ENCODE measurements at places on chromosomes 7 and 10. TPM values are rescaled to one million over a fixed set of nuclear protein-coding genes. Genes with fewer than 3 reads are reported as not detected.

- no peak for DNase-seq
These were observed 28.4 kb downstream of the TBC1D12 start for GRCh38 chr10:94430701-94431100.

DNA sequence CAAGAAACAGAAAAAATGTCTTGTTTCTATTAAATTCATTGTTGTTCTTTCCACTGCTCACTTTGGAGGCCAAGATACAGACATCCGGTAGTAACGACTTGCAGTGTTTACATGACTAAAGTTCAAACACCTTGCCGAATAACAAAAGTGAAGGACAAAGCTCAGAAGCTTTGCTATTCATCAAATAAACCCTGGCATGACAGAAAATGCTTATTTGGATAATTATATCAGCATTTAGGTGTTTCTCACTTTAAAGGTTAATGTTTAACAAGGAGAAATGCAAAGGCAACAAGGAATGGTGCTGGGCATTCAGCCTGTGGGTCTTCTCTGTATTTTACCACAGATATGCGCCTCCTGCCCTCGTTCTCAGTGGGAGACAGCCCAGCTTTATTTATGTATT lies 5.4 kb upstream of the PTF1A start:
- DNase-seq: no peak

Gene FRMD4A
- 87.2 TPM for polyA plus RNA-seq

Gene GRM3
- 0.22 TPM for polyA plus RNA-seq

- DNase-seq: no peak
These were observed 14.9 kb upstream of the STOX1 start for GRCh38 chr10:68812420-68812819.

Gene SFTPA1
- polyA plus RNA-seq: not detected

DNA sequence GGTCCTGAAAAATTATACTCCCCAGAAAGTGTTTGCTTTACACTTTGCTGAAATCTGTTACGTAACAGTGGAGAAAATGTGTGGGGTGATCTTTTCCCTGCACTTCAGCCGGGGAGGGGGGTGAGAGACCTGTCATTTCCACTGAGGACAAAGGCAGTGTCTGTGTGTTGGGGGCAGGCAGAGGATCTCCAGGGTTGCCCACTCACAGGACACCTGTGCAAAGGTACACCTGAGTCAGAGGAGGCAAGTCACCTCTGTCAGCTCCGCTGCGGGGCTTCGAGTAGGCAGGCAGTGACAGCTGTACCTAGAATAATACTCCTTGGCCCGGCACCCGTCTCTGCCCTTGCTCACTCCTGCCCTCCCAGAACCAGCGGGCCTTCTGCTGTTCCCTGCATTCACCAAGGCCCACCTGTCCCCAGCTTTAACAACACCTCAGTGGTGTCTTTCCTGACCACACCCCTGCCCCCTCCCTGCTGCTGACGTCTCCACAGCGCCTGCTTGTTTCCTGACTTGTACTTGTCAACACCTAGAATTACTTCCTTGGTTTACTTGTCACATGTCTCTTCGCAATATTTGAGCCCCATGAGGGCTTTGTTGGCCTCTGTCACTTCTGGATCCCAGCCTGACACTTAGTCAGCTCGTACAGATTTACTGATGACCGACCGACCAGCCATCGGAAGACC lies 159.2 kb downstream of the NEURL1 start:
- no peak for DNase-seq

- no peak for DNase-seq
These were observed 245.6 kb downstream of the SLC25A13 start for GRCh38 chr7:96076350-96076707.

DNA sequence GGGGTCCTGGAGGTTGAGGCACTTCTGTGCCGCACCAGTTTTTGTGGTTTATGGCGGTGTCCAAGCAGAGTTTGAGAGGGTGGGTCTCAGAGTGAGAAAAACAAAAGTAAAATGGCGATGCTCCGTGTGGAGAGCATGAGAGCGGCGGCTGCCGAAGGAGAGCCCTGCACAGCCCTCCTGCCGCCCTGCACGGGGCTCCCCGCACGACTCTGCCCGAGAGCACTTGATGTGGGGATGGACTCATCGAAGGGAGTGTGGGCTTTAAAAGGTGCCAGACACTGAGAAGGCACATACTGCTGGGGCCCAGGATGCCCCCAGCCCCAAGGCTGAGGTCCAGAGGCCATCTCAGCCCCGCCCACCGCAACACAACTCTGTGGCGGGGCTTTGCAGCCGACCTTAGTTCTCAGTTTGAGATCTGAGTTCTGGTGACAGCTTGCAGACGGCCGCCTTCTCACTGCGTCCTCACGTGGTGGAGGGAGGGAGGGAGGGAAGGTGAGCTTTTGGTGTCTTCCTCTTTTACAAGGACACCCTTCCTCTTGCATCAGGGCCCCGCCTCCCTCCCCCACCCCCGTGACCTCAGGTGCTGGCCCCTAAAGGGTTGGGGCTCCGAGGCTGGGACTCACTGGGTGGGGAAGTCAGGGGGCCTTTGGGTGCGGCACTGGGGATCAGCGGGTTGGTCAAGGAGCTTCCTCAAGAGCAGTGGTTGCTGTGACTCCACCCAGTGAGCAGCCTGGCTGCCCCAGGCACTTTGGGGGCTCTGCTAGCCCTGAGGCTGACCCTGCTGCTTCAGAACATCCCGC lies 69.1 kb downstream of the NKX6-2 start:
- no peak for DNase-seq

GRCh38 chr7:44094883-44095592 lies 9.1 kb upstream of the AEBP1 start:
- DNase-seq: no peak

DNA sequence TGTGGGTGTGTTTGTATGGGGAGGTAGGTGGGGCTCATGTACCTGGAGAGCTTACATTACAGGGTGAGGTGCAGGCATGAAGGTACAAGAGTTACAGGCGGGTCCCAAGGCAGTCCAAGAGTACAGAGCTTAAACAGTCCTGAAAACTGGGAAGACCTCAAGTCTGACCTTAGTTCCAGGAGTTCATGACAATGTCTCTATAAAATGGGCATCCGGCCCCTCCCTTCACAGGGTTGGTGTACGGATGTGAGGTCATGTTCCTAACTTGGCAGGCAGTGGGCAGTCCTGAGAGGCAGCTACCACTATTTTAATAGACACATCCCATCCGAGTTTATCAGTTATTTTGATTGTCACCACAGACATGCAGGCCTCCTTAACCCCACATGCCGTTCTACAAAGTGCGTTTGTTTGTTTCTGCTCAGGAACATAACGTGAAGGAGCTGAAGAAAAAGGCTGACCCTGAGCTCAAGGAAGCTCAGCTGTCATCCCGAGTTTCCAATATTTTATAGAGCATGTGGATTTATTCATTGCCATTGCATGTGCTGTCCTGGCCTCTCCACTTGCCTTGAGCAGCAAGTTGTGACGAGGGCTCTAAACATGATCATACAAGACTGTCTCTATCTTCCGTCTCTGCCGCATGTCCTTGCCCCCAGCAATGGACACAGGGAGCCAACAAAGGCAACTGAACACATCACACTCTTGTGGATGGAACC lies 647.5 kb upstream of the IGFBP3 start:
- no peak for DNase-seq

DNA sequence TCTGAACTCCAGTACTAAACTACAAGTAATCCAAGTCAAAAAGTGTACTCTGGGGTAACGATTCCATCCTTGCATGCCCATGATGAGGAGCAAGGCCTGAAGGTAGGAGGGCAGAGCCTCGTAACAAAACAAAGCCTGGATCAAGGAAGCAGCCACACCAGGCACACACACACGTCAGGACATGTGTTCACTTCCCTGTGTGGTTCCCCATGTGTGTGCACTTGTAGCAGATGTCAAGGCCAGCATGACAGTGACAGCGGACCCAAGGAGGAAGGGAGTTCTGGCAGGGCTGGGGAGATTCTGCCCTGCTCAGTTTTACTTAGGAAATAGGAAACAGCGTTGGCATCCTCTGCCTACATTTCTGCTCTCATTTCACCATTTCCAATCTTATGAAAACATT lies 92.8 kb downstream of the ALOX5 start:
- DNase-seq: no peak

Gene PRSS2
- not detected for polyA plus RNA-seq

DNA sequence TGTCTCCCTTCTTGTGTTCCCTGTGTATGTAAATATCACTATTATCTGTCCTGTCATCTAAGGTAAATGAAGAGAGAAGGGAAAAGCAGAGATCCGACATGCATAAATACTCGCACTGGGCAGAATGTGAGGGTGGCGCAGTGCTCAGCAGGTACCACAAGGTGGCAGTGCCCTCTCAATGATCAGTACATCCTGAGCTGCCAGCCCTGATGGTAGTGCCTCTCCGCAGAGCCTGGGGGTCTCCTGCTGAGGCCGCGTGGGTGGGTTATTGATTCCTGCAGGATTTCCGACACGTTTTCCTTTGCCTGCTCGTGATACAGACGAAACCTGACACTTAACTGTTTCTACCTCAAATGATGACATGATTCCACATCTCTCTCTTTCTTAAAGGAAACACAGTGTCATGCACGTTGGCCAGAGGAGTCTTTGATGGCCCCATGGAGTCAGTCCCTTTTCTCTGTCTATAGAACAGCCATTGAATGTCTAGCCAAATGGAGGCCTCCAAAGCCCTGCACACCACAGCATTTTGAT lies 19.8 kb downstream of the RGR start:
- DNase-seq: peak; percentile 29

GRCh38 chr7:77738871-77739270 lies 42.6 kb downstream of the RSBN1L start:
- DNase-seq: no peak

GRCh38 chr7:104946338-104946737 lies 67.7 kb upstream of the KMT2E start:
- DNase-seq: no peak

Gene C10orf143
- 6.9 TPM for polyA plus RNA-seq

GRCh38 chr10:130353928-130354572 lies 217.9 kb downstream of the GLRX3 start:
- no peak for DNase-seq

Gene LAMB4
- 7.3 TPM for polyA plus RNA-seq

- no peak for DNase-seq
These were observed 199.1 kb downstream of the MAD1L1 start for GRCh38 chr7:2033586-2034135.

Gene LRRN3
- polyA plus RNA-seq: 3.7 TPM

DNA sequence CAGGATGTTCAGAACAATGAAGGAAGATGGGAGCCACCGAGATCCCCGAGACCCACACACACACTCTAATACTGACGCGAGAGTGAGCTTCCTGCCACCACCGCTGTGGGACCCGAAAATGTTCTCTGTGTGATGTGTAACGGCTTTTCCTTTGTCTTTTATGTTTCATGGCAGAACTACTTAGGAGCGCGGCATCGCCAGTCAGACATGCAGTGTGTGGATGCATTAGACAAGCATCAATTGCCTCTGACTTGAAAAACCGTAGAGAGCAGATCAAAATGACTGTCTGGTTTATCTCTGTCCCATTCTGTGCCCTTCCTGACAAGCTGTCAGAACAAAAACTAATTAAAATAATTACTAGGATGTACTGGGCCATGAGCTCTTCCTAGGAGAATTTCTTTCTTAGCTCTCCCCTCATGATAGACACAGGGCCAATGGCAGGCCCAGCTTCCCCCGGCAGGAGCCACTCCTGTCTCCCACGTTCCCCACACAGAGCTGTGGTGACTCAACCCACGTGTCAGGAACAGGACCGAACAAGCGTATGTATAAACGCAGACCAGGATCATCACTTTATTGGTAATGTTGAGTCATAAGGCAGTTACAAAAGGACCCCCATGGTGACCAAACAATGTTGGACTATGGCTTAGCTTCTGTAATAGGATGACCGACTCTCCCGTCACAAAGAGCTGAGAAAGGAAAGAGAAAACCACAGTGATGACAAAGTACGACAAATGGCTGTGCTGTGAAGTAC lies 705.0 kb downstream of the PARD3 start:
- no peak for DNase-seq

Gene DENND2A
- 38.6 TPM for polyA plus RNA-seq

DNA sequence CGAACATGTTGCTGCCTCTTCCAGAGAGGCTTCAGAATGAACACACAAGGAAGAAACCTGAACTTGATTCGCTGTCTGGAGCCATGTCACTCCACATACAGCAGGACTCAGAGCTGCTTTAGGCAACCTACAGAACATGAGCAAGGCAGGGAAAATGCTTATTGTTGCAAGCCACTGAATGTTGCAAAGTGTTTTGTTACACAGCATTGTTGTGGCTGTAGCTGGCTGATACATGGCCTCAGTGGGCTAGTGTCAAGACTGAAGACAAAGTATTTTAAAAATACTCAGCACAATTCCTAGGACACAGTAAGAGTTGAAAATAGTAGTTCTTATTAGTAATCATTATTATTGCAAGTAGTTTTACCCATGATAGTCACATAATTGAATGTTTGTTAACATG lies 3.1 kb upstream of the CHST15 start:
- DNase-seq: no peak

DNA sequence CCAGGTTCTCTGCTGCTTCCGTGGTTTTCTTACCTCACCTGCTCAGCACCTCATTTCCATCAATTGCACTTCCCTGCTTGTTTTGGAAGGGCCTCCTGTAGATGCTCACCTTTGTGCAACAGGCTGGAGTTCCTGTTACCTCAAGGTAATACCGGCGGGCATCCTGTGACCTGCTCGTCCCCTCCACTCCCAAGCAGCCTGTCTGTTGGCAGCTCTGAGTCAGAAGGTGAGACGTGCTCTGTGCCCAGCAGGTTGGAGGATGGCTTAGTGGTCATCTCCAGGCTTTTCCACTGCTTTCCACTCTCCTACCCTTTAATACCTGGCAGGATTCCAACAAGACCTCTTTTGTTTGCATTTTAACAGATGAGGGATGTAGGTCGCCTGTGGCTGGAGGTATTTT lies 86.0 kb downstream of the CAMK1D start:
- DNase-seq: no peak

Gene ZYX
- 107 TPM for polyA plus RNA-seq

DNA sequence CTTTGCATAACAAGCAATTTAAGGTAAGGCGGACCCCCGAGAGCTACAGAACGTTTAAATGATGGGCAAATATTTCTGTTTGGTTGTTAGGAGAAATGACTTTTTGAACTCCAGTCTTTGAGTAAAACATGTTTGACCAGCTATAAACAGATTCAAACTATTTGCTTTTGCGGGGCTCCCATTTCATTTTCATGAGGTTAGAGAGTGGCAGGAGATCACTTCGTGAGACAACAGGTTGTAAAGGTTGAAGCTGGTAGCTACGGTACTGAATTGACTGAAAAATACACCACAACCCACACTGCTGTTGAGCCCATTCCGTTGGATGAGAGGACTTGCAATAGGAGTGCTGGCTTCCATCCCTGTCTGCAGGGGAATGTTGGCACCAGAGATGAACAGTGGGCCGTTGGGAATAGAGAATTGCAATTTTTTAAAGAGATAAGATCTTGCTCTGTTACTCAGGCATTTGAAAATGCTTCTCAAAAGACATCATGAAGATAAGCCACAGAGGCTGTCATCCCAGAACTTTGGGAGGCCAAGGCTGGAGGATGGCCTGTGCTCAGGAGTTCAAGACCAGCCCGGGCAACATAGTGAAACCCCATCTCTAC lies 65.7 kb upstream of the CARD11 start:
- no peak for DNase-seq

- no peak for DNase-seq
These were observed 353.5 kb downstream of the TCERG1L start for GRCh38 chr10:130958003-130958402.

GRCh38 chr10:133000648-133001047 lies 58.3 kb upstream of the CFAP46 start:
- no peak for DNase-seq

- DNase-seq: no peak
These were observed 90.9 kb downstream of the DIP2C start for GRCh38 chr10:598415-599170.

GRCh38 chr7:52727632-52728031 lies 307.8 kb upstream of the POM121L12 start:
- DNase-seq: no peak

Gene FGFR2
- 85.3 TPM for polyA plus RNA-seq
